Hematopoietic multipotent progenitor cell treated with erythropoietin and hydrocortisone succinate and interleukin-3 and kit ligand, for 6 days (in vitro differentiated cells): ENCODE measurements at places on chromosomes 6 and 20.
A peak's percentile ranks its signal among the peaks of the same experiment; 100 is the strongest.

DNA sequence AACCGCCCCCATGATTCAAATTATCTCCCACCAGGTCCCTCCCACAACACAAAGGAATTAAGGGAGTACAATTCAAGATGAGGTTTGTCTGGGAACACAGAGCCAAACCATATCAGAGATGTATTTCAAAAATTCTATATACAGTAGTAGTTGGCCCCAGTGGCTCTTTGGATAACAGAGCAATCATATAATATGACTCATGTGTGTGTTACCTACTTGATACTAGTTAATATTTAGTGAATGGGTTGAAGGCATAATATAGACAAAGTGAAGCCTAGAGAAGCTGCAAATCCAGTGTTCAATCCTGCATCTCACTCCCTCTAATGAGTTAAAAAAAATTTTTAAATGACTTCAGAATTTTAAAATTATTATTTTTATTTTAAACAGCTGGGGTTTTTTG is 43.2 kb downstream of the KAT14 start:
- no peak for DNase-seq

GRCh38 chr6:17086469-17086868 is 15.4 kb upstream of the STMND1 start:
- peak; percentile 71 for DNase-seq

DNA sequence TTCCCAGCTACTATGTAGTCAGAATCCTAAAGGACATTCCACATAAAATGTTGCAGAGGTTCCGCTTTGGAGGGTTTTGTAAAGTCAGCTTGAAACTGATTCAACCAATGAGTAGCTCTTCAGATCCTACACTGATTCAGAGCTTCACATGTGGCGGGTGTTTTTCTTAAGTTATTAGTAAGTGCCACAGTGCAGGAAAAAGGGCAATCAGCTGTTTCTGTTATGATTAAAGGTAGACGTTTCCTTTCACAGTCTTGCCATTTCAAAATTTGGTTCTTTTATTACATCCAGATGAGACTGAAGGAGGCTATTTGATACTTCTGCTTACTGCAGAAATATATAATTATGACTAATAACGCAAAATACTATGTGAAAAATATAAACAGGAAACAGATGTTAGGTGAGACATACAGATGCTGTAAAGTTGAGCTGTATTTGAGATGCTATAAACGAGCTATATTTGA is 443.9 kb downstream of the CDKAL1 start:
- DNase-seq, result no peak

DNA sequence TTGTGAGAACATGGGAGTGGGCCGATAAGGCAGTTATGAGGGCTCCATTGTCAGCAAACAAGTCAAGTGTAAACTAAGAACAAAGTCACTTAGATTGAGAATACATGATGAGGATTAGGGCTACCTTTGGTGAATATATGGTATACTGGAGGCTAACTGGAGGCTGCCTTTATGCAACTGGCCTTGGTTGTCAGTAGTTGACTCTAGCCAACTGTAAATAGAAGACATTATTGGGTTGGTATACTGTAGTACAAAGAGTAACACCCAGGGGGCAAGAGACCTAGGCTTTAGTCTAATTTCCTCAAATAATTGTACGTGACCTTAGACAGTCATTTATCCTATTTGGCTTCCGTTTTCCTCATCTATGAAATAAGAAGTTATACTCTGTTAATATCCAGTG is 235.2 kb downstream of the ARID1B start:
- DNase-seq, result no peak

DNA sequence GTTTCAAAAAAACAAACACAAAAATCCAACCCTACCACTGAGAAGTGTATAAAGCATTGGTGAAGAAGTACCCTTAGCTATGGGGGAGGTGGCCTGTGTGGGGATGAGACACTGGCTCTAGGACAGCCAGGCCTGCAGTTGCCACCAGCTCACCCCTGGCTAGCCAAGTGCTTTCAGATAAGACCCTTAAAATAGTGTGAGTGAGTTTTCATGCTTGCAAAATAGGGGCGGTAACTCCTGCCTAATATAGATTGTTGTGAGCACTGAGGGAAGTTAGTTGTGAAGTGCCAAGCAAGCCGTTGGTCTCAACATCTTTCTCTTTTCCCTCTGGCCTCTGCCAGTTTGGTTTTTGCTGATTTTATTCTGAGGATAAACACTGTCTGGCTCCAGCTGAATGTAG is 11.3 kb downstream of the PPP1R3G start:
- DNase-seq, result peak; percentile 72

- no peak for DNase-seq
Measured at GRCh38 chr6:97097068-97098047, 172.8 kb downstream of the KLHL32 start.

GRCh38 chr6:114284281-114284680 is 58.5 kb downstream of the HS3ST5 start:
- DNase-seq, result no peak
